ENCODE measurements at places on chromosomes 12 and 14.

GRCh38 chr12:6684609-6685008, 4.6 kb downstream of the ZNF384 start:
- peak; percentile 56 for DNase-seq

DNA sequence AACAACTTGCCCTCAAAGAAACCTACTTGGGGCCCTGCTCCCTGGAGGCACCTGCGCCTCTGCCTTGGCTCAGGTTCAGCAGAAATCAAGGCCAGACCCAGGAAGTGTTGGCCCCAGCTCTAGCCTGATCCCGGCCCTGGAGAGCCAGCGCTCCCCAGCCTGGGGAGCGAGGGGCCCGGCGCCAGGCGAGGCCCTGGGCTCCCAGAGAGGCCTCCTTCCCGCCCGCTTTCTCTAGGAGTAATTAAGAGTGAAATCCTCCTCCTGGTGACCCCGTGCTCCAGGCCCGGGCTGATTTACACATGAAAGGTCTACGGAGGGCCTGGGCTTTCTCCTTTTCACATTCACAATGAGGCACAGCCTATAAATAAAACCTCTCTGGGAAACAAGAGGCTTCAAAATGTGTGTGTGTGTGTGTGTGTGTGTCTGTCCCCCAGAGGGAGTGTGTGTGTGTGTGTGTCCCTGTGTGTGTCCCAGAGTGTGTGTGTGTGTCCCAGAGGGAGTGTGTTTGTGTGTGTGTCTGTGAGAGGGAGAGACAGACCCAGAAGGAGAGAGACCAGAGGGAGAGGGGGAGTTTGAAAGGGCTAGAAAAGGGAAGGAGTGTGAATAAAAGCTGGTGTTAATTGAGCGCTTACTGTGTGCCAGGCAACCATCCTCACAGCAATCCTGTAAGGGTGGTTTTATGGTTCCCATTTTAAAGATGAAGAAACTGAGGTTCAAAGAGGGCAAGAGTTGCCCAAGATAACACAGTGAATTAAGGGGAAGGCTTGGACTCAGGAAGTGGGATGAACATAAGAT, 23.8 kb upstream of the COX6A1 start:
- no peak for DNase-seq

GRCh38 chr12:80170915-80171314, 71.6 kb downstream of the OTOGL start:
- no peak for DNase-seq

DNA sequence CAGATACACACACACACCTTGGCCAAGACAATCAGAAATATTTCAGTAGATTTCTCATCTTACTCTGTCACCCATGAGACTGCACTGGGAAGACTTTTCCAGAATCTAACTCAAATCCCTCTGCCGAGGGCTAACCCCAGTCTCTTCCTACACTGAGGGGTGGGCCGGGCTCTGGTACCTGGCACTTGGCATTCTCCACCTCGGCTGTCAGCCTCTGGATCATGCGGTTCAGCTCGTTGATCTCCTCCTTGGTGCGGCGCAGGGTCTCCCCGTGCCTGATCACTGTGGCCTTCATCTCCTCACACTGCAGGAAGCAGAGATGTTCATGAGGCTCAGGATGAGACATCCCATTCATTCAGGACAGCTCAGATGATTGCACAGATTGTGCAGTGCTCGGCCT, 4.9 kb downstream of the KRT83 start:
- DNase-seq: no peak

DNA sequence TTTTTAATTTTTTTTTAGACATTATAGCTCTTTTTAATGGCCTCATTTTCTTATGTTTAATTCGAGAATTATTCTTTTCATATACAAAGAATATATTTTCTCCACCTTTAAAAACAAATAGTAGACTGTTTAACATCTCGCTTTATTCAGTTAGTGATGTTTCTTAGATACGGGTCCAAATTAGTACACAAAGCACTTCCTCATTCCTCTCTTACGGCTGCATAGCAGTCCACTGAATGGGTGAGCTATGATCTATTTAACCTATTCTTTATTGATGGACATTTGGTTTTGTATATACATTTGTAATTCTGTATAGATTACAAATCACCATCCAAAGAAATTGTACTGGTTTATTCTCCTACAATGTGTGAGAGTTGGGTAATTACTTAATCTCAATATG, 8.3 kb upstream of the GPR162 start:
- no peak for DNase-seq

GRCh38 chr14:89283327-89284060, 133.5 kb downstream of the FOXN3 start:
- DNase-seq: no peak

DNA sequence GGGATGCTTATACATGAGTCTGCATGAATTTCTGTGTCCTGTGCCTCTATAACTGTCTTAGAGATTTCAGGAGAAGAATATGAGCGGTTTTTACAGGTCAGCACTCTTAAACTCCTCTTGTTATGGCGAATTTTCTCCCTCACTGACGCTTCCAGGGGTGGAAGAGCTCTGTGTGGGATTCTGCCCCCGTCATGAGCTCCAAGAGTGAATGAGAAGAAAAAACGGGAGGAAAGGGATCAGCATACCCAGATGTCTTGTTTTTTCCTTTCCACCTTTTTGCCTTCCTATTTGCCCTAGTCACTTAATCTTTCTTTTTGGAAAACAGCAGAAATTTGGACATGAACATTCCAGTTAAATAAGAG, 651 bp downstream of the PFKM start:
- no peak for DNase-seq

DNA sequence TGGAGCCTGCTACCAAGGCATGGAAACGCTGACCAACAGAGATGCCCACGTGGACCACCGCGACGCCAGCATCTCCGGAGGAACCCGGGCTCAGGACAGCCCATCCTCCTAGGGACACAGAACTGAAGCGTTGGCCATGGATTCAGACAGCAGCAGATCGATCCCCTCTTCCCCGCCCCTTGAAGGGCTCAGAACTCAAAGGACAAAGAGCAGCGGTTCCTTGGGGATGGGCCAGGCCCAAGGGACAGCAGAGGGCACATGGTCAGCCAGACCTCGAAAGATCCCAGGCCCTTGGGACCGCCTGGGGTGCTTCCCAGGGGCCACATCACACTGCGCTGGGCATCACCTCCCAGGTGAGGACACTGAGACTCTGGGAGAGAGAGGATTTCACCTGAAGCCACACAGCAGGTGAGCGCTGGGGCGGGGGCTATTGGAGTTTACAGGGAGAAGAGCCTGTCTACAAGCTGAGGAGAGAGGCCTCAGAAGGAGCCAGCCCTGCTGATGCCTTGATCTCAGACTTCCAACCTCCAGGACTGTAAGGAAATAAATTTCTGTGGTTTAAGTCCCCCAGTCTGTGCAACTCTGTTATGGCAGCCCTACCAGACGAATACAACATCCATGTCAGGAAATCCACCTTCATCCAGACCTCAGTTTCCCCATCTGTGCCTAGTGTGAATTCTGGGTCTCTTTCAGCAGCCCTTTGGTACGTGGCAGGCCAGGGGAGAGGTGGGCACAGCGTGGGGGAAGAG, 49.4 kb downstream of the CCNK start:
- DNase-seq: no peak

DNA sequence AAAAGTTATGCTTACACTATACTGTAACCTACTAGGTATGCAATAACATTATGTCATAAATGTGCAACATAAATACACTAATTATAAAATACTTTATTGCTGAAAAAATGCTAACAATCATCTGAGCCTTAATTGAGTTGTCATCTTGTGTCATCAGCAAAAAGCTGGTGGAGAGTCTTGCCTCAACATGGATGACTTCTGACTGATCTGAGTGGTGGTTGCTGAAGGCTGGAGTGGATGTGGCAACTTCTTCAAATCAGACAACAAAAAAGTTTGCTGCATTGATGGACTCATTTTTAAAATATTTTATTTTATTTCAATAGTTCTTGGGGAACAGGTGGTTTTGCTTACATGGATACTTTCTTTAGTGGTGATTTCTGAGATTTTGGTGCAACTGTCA, 93.9 kb upstream of the AMN1 start:
- no peak for DNase-seq

DNA sequence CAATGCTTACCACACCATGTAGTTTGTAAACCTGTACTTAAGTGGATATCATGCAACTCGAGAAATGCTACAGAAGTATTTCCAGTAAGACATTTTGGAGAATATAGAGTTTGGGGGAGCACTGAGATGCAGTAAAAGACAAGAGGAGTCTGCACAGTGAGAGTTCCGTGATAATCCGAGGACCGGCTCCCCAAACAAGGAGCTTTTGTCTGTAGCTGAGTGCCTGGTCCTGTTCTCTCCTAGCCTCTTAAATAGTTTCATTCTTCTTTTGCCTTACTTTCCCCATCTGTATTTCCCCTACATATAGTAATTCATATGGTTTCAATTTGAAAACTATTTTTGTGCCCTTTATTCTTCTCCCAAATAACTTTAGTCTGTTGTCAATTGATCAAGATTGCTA, 364.1 kb downstream of the EGLN3 start:
- DNase-seq: no peak

- DNase-seq: no peak
These were observed 2.2 kb downstream of the CPSF6 start for GRCh38 chr12:69241438-69242092.

DNA sequence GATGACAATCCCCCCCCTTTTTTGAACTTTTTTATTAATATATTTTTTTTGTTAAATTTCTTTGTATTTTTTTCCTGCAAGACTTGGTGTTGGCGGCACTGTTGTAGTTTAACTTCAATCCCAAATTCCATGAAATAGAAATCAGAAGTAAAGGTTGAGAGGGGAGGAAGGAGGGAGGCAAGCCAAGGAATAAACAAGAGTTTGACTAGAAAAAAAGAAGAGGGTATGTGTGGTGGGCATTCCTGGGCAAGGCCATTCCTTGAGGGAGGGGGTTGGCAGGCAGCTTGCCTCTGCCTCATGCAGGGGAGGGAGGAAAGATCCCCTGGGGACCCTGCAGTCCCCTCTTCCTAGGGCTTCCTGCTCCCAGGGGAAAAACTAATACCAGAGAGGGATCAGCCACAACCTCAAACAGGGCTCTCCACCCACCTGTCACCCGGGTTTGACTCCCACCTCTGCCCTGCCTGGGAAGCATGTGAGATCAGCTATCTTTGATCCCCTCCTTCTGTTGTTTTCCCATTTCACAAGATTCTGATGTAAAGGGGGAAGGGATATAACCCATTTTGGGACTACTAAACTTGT, 519 bp upstream of the AP1G2 start:
- no peak for DNase-seq

GRCh38 chr14:64467101-64467500, 1.8 kb downstream of the AKAP5 start:
- no peak for DNase-seq

GRCh38 chr12:111100554-111100953, 180.2 kb upstream of the MYL2 start:
- no peak for DNase-seq
